Stimulated activated CD4-positive, alpha-beta T cell treated with anti-CD3 and anti-CD28 coated beads, Interleukin-4, amount 100 ng/mL, for 48 hours (primary cell): ENCODE measurements at places on chromosomes 6 and 20.
A peak's percentile ranks its signal among the peaks of the same experiment; 100 is the strongest.

GRCh38 chr6:44533421-44533820 lies 145.9 kb downstream of the CDC5L start:
- no peak for DNase-seq

GRCh38 chr20:58676161-58676560 lies 16.4 kb upstream of the NPEPL1 start:
- DNase-seq, result no peak

- DNase-seq, result no peak
Observed at GRCh38 chr20:43825051-43825402, 89.6 kb upstream of the TOX2 start.

GRCh38 chr20:24955045-24955444 lies 6.0 kb downstream of the CST7 start:
- DNase-seq, result no peak

GRCh38 chr6:53359095-53359842 lies 10.5 kb upstream of the ELOVL5 start:
- peak; percentile 82 for DNase-seq

DNA sequence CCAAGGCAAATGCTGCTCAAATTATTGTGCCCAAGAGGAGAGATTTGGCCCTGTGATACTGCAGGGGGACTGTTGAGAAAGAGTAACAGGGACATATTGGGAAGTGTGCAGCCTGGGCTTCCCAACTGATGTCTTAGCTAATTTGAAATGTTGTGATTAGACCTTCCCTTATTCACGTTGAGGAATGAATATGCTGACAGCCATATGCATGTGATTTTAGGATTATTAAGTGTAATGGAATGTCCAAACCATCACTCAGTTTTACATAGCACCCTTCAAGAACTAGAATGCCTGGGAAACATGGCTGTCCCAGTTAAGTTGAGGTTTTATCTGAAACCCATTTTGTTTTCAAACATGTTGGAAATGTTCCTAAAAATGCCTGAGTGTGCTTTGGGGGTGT lies 81.4 kb downstream of the CARMIL1 start:
- DNase-seq, result no peak

DNA sequence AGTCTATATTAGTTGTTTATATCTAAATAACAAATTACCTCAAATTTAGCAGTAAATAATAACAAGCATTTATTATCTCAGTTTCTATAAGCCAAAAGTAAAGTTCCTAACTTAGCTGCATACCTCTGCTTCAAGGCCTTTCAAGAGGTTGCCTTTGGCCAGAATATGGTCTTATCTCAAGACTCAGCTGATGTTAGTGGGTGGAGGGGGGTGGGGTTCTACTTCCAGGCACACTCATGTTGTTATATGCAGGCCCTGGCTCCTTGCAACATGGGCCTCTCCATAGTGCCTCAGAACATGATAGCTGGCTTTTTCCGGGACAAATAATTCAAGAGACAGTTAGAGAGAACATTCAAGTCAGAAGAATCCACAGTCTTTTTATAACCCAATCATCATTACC lies 266.0 kb downstream of the ADGRB3 start:
- DNase-seq, result no peak

DNA sequence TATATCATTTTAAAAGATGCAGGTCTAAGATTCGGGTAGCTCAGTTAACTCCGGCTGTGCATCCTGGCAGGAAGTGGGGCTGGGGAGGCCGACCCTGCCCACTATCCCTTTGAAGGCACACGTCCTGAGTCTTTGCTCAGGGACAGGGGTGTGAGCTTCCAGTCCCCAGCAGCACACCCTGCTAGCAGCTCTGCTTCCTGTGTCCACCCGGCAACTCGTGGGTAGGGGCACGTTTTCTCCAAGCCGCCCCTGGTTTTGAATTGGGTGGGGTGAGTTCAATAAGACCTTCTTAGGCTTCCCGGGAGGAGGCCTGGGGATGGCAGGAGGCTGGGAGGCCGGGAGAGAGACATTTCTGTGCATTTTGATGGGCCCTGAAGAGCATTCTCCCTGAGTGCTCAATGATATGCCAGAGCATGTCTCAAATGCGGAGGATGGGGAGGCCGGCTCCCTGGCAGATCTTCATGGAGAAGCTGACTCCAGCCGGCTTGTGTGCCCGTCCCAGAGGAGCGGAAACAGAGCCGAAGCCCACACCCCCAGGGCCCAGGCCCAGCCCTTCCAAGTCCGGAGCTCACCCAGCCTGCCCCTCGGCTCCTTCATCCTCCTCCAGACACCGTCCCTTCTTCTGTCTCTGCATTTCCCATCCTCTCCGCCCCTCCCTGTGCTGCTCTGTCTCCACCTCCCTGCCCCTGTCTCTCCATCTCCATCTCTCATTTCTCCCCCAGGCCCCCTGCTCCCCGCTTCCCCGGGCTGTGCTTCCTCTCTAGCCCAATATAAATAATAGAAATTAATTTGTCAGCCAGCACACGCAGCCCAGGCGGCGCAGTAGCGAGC lies 36.3 kb upstream of the ZFAND3 start:
- no peak for DNase-seq

DNA sequence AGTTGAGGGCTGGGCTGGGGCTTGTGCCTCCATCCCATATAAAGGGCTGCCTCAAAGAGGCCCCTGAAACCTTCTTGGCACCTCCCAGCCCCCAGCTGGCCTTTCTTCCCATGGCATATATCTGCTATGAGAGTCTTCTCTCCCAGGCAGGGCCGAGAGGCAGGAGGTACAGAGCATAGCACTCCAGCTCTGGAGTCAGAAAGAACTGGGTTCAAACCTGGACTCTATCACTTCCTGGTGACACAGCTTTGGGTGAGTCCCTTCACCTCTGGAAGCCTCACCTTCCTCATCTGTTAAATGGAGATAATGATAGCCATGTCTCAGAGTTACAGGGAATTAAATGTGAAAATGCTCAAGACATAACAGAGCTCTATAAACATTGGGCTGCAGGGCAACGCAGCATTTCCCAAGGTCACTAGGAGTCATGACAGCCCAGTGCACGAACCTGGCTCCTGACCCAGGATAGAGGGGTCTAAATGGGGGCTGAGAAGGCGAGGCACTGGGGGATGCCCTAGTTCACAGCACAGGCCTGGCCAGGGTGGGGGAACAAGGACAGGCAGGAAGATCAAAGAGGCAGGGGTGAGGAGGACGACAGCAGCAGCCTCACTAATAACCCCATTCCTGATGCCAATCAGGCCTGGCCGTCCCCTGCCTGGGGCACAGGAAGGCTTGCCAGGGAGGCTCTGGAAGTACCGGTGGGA lies 1.9 kb downstream of the FAM83C start:
- no peak for DNase-seq

GRCh38 chr6:53536561-53536960 lies 8.3 kb downstream of the GCLC start:
- DNase-seq, result no peak

GRCh38 chr20:17611540-17612286 lies 41.8 kb downstream of the DSTN start:
- no peak for DNase-seq

- no peak for DNase-seq
Observed at GRCh38 chr6:160188773-160189172, 67.2 kb downstream of the SLC22A1 start.

- DNase-seq, result no peak
Observed at GRCh38 chr6:109237077-109237985, 142.0 kb downstream of the CEP57L1 start.

DNA sequence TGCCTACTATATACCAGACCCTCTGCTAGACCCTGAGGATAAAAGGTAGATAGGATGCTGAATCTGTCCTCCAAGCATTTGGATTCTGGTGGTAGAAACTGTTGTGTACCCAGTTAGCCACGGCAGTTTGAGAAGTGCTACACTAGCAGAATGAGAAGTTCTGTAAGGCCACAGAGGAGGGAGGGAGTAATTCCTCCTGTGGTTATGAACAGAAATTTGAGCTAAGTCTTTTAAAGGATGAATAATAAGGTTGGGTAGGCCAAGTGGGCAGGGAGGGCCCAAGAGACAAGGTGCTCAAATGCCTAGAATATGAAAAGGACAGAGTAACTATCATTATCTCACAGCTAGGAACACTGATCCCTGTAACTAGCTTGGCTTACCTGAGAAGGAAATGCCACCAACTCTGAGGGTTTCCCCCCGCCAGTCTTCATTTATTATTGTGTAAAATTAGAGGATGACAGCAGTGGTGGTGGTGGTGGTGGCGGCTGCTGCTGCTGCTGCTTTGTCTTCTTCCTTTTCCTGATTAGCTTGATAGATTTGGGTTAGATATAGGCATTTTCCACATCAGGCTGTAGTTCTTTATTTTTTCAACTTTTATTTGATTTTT lies 243.3 kb downstream of the PRL start:
- DNase-seq, result no peak

- no peak for DNase-seq
Observed at GRCh38 chr6:161437851-161438250, 164.0 kb upstream of the AGPAT4 start.

DNA sequence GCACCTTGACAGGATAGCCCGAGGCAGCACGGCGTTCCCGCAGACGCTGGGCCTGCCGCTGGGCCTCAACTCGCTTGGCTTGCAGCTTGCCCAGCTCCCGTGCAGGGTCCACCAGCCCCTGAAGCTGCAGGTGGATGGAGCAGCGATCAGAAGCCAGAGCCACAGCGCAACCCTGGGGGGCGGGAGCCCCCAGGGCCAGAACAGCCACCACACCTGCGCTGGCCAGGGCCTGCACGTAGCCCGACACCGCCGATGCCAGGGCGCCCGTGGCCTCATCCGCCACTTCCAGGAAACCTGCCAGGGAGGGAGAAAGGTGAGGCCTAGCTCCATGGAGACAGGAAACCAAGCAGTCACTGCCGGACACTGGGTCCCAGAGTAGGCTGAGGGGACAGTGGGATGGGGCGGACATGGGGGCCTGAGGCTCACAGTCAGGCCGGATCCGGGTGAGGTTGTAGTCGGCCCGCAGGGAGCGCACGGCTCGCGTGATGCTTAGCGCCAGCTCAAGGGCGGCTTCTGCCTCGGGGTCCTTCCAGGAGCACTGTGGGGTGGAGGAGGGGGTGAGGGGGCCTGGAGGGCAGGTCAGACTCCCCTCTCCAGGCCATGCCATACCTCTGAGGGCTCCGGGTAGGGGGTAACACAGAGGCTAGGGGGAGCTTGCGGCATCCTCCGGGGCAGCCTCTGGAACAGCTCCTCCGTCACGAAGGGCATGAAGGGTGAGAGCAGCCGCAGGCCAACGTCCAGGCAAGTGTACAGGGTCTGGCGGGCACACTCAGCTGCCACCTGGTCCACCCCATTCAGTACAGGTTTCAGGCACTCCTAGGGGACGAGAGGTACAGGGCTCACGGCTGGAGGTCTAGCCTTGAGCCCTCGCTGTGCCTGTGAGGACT lies 2.1 kb upstream of the VWA7 start:
- no peak for DNase-seq

DNA sequence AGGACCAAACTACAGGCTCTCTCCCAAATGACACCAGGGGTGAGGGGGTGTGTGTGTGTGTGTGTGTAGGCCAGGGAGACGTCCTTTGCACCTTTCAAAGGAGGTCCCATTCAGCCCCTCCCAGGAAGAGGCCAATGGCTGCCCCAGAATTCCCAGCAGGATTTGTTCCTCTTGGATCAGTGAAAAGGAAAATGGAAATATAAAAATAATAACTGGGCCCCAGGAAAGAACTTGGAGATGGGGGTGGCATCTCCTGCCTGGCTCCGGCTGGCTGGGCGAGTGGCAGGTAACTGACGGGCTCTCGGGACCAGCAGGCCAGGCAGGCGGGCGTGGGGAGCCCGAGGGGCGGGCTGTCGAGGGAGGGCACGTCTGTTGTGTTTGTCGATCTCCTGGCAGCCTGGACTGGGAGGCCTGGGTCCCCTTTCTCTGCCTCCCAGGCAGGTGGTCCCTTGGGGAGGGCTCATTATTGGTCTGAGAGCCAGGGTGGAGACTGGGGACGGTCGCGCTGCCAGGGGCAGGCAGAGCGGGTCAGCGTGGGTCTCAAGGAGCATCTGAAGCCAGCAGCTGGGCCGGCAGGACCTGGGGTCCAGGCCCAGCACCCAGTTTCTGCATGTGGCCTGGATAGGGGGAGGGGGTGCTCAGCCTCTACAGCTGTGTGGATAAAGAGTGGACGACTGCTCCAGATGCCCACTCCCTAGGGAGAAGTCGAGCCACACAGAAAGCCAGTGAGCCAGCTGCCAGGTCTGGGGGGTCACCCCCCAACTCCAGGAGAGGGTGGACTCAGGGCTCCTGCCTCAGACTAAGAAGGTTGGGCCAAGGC lies 3.1 kb downstream of the NOL4L start:
- DNase-seq, result no peak

DNA sequence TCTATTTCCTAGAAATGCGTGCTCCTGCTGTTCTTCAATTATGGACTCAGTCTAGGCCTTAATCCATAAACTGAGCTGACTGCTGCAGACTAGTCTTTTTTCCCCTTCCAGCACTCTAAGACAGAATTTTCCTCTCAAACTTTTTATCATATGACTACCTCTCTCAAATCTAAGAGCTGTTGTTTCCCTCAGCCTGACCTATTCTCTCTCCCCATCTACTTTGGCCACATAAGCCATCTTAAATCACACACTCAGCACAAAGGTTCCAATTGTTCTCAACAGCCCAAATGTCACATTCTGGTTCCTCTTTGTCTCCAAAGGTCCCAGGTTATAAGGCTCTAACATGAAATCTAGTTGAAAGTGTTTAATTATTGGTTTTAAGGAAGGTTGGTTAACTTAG lies 85.2 kb downstream of the PRSS35 start:
- no peak for DNase-seq

DNA sequence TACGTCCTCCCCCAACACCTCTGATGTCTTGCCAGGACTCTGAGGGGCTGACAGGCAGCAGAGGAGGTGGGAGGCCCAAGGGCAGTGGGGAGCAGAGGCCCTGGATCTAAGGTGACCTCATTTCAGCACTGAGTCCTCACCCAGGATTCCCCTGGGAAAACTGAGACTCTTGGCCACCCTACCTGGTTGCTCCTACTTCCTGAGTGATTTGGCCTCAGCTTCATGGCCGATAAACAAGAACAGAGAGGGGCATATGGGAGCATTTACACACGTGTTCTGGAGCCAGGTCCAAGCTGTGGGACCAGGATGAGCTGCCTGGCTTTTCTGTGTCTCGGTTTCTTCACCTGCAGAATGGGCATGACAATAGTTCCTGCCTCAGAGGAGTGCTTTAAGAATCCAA lies 133.8 kb downstream of the ANKRD60 start:
- no peak for DNase-seq

- DNase-seq, result no peak
Observed at GRCh38 chr20:47179267-47179666, 177.2 kb downstream of the ZMYND8 start.

GRCh38 chr20:19973961-19974629 lies 43.1 kb upstream of the NAA20 start:
- no peak for DNase-seq
